ENCODE measurements at places on chromosomes 5 and 9.
A peak's percentile ranks its signal among the peaks of the same experiment; 100 is the strongest.

DNA sequence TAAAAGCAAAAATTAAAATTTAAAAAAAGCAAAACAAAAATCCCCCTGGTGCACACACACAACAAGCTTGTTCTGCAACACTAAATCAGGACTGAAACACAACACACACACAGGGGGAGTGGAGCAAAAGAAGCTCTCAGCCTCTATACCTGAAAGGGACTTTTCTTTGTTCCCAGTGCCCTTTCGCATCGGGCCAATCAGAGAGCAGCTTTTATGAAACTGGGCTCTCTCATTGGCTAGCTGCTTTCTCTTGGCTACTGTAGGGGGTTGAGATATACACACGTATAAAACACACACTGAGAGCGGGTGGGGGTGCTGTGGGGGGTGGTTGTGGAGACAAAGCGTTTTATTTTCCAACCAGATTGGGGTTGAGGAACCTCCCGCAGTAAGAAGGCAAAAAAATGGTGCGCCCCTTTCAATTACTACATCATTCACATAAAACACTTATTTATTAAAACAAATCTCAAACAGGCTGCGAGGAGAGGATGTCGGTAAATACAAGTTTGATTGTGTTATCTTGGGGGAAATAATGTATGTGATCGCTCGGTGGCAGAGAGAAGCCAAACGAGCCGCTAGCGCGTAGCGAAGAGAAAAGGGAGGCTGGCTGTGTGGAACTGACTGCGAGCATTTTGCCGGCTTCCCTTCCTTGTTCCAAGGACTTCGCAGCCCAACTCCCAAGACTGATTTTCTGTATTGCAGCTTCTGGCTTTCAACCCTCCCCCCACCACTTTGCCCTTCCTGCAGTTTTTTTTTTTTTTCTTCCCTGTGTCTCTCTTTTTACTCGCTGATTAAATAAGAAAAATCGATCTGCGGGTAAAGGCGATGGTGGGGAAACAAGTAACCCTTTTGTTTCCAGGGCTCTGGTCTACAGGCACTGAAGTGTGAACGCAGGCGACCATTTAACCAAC lies 2.5 kb upstream of the ZNF608 start:
- DNase-seq = no peak

DNA sequence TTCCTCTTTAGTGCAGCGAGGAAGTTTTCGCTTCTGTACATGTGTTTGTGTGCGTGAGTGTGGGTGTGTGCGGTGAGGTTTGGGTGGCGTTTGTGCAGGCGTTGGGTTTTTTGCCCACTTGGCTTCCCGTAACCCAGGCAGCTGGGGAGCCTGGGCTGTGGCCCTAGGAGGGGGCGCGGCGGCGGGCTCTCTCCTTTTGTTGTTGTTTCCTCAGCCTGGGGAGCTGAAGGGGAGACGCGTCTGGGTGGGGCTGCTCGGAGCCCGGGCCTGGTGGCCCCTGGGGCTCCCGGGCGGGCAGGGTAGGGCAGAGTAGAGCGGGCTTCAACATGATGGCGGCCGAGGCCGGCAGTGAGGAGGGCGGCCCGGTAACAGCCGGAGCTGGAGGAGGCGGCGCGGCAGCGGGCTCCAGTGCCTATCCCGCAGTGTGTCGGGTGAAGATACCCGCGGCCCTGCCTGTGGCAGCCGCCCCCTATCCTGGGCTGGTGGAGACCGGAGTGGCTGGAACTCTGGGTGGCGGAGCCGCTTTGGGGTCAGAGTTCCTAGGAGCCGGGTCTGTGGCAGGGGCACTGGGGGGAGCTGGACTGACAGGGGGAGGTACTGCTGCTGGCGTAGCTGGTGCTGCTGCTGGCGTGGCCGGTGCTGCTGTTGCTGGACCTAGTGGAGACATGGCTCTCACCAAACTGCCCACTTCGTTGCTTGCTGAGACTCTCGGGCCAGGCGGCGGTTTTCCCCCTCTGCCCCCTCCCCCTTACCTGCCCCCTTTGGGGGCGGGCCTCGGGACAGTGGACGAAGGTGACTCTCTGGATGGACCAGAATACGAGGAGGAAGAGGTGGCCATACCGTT lies 665 bp downstream of the RASA1 start:
- peak; percentile 61 for DNase-seq

GRCh38 chr5:17794201-17794600 lies 159.9 kb downstream of the TAF11L14 start:
- DNase-seq = no peak

GRCh38 chr5:175783739-175784138 lies 87.6 kb upstream of the CPLX2 start:
- no peak for DNase-seq

DNA sequence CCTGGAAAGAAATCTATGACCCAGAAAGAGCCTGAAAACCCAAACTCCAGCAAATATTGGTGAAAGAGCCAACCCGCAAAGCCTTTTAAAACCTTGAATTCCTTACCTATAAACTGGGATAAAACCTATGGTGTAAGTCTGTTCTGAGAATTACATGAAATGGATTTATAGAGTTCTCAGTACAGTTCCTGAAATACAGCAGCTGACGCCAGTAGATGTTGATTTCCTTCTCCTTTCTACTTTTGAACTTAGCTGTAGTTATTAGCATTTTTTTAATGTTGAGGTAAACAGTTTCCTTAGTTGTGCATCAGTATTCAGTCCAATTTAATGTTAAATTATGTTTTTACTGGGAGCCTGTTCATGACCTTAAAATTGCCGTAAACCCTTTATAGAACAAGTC lies 3.7 kb downstream of the SPIN1 start:
- DNase-seq = no peak

DNA sequence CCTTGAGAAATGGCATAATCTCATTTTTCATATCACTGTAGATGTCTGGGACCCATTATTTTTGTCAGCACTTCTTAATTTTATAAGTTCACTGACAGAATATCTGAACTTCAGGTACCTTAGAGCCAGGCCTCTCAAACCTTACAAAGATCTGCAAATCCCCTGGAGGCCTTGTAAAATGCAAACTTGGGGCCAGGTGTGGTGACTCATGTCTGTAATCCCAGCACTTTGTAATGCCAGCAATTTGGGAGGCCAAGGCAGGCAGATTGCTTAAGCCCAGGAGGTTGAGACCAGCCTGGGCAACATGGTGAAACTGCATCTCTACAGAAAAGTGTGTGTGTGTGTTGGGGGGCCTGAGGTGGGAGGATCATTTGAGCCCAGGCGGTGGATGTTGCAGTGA lies 30.8 kb downstream of the RASGRF2 start:
- DNase-seq = no peak

DNA sequence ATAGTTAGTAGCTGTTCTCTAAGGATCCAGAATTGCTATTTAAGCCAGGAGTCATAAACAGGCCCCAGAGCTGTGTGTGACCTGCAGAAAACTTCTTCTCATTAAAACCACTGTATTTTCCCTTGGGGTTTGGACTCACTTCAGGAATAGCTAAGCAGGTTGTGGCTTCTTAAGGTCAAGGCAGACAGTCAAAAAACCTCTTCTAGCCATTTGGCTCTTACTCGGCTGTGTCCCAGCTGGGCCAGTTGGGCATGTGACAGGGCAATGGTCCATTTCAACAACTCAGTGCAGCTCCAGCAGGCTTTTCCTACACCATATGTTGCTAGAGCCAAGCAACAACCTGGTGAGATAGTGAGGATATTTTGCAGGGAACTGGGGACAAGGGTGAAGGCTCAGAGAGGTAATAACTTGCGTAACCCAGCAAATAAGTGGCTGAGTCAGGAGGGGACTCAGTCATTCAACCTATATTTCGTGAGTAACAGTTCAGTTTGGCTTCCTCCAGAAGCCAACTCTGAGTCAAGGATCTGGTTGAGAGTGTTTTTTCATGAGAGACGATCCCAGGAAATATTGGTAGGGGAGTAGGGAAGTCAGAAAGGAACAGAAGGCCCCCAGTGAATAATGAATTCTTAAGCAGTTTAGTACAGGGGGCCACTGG lies 115.4 kb upstream of the PPP2R2B start:
- no peak for DNase-seq

GRCh38 chr5:148973455-148973854 lies 89.4 kb downstream of the SH3TC2 start:
- DNase-seq = no peak

GRCh38 chr5:84411832-84412605 lies 27.3 kb upstream of the EDIL3 start:
- DNase-seq = no peak

DNA sequence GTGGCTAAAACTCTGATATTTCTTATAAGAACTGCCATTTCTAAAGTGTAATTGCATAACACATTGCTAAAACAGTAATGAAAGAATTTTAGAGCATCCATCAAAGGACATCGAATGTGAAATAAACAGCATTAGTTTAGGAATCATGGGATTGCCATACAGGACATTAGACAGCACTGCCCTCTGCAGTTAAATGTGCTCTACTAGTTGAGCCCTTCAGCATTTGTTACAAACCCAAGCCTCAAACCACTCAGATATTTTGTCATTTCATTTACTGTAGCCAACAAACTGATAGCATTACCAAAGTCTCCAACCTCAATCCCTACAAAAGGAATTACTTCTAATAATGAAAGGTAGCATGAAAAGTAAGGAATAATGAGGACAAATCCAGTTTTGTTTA lies 116.8 kb upstream of the COX7C start:
- no peak for DNase-seq

DNA sequence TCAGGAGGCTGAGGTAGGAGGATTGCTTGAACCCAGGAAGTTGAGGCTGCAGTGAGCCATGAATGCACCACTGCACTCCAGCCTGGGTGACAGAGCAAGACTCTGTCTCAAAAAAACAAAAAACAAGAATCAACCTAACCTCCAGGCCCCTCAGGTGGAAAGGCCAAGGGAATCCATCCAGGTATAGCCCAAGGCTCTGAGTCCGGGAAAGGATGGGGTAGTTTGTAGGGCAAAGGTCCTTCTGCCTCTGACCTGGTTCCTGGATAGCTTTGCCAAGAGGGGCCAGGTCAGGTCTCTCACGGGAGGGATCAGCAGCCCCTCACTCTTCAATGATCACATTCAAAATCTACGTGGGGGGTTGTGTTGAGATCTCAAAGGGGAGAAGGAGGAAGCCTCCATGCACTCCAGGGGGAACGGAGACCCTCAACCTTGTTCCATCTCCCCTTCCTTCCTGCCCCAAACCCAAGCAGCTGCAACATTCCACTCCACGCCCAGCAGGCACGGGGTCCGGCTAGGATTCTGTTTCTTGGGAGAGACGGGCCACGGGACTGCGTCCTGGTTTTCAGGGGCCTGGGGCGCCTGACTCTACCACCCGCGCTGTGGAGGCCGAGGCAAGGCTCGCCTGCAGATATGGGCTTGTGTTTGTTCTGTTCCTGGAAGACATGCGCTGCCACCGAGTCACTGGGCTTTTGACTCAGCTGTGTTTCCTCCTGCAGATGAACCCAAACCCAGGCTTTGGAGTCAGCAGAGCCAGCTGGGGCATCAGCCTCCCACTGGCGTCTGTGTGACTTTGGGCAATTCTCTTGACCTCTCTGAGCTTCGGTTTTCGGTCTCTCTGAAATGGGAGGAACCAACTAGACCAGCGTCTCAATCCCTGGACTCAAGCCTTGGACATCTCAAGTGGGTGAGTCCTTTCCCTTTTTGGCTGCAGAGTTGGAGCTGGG lies 35.5 kb downstream of the PLPP7 start:
- no peak for DNase-seq

DNA sequence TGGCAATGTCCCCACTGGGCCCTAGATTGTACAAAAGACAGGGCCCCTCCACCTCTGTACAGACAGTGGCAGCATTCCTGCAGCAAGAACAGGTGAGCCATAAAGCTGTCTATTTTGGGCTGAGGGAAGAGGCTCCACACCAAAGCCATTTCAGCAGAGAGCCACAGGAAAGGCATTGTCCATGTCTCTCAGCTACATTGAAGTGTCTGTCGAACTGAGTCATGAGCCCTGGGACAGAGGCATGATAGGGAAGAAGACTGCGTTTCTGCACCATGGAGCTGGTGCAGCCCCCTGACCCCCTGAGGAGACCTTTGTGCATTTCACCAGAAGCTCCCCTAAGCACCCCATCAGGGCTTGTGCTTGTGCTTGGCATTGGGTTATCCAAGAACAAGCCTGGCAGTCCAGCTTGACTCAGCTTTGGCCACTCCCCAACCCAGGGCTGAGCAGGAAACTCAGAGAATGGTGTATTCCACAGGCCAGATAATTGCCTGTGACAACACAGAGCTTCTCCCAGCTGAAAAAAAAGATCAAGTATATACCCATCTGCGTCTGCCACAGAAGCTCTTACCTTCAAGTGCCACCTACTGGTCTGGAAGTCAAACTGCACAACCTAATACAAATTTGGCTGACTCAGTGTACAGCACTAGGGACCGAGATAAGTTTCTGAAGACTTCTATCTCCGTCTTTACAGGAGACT lies 5.9 kb upstream of the FRMD3 start:
- no peak for DNase-seq

- no peak for DNase-seq
Measured at GRCh38 chr5:8019719-8020218, 150.8 kb downstream of the MTRR start.

DNA sequence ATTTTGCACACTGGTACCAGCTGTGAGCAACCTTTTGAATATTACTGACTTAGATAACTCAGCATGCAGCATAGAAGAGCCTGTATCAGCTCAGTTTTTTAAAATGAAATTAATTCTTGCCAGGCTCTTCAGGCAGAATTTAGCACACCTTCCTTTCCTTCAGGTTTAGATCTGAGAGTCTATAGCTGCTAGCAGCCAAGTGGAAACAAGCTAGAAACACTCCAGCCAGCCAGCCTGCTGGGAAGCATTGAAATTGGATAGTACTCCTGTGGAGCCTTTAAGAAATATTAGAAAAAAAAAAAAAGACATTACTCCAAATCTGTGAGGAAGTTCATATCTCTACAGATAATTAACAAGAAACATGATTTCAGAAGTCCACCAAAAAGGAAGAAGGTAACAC lies 812.2 kb downstream of the DTWD2 start:
- DNase-seq = no peak

DNA sequence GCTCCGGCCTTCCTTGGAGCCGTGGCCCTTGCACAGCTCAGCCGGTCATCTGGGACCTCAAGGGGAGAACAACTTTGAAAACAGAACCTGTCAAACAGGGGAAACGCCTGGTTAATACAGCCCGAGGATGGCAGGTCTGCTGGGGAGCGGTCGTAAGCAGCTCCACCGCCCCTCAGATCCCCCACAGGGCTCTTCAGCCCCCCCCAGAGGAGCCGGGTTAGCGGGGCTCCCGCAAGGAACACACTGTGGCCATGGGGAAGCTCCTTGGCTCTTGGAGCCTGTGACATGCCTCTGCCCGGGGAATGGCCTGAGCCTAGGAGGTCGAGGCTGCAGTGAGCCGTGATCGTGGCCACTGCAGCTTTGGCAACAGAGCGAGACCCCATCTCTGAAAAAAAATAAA lies 6.8 kb downstream of the TMEM250 start:
- no peak for DNase-seq

DNA sequence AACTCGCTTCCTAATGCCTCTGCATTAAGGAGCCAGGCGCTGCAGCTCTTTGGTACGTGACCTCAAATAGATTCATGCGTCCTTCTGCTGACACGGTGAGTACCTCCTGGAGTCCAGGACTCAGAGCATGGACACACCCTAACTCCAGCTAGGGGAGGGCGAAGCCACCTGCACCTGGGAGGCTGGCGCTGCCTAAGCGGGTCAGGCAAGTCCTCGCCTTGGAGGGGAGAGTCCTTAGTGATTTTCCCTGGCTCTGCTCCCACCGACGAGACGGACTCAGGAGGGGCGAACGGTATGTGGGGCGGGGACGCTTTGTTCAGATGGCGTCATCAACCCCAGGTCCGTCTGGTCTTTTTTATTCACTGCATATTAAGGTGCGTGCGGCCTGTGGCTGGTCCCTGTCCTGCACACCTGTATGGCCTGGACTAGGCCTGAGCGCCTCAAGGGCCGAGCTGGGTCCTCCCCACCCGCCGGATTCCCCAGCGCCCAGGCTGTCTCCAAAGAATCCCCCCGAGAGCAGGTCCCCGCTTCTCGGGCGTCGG lies 50.3 kb downstream of the NSUN2 start:
- DNase-seq = no peak

Data from stimulated activated CD8-positive, alpha-beta memory T cell treated with anti-CD3 and anti-CD28 coated beads, Interleukin-15, amount 100 ng/mL, for 48 hours (primary cell).